ENCODE measurements at places on chromosomes 6 and 20. TPM values are rescaled to one million over a fixed set of nuclear protein-coding genes. Genes with fewer than 3 reads are reported as not detected.

DNA sequence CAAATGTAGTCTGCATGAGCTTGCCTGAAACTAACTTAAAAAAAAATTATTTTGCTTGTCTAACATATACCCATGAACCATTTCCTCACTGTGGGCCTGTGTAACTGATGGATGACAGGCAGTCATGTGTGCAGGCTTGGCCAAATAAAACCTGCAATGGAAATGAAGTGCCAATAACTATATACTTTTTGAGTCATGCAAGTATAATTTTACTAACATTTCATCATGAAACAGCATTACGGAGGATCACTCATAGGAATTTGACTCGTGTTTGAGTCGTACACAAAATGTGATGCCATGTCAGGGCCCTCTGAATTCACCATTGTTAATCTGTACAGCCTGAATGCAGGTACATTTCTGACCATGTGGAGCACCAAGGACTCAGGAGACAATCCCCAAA, 46.6 kb downstream of the HDDC2 start:
- no peak for DNase-seq

GRCh38 chr6:167956983-167957492, 40.4 kb upstream of the KIF25 start:
- DNase-seq: peak; percentile 7

The POU5F1 gene
- total RNA-seq: 5.6 TPM

The RNF39 gene
- not detected for total RNA-seq

Data from Daoy (cell line).